H1 (cell line): ENCODE measurements at places on chromosomes 6 and 20. TPM values are rescaled to one million over a fixed set of nuclear protein-coding genes. Genes with fewer than 3 reads are reported as not detected.

Gene C6orf132
- total RNA-seq: 62.2 and 64.0 TPM in 2 replicates

Gene HLA-DQA2
- not detected in 2 replicates for total RNA-seq

Gene SLC32A1
- 0.15 and 0.33 TPM in 2 replicates for total RNA-seq

Gene ARHGAP40
- 0.74 and 0.86 TPM in 2 replicates for total RNA-seq

Gene ENPP5
- total RNA-seq: 7.6 and 7.8 TPM in 2 replicates

Gene AIF1
- 7.5 and 9.8 TPM in 2 replicates for total RNA-seq

Gene GHRH
- total RNA-seq: not detected in 2 replicates

Gene LAMA2
- 3.6 and 3.8 TPM in 2 replicates for total RNA-seq

DNA sequence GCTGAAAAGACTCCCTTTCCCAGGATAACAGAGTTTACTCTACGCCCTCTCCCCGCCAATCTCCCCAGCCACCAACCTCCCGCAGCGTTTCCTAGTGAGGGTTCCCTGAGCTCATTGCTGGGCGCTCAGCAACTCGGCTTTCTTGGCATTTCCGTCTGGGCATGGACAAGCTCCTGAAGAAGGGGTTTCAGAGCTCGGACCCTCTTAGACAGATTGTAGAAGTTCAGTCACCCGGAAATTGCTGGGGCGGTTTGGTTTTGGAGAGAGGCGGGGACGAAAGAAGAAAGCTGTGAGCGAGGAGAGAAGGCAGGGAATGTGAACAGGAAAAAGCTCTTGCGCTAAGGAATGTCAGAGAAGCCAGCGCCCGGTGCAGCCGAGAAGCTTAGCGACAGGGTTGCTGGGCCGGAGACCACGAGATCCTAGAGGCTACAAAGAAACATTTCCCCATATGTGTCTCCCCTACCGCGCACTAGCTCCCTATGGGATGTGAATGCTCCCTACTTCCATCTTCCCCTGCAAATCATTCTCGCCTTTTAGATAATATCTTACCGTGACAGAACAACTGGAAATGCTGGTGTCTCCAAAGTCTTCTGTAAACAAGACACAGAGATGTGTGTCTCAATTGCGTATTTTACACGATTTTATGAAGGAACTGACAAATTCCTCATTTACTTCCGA lies 15.8 kb downstream of the POM121L2 start:
- DNase-seq: no peak
- H3K27ac ChIP-seq: no peak overlapping the region
- peak overlapping the region; percentile 78 for H3K4me3 ChIP-seq
- no peaks in the 10 kb centered on the region for H3K4me1 ChIP-seq

DNA sequence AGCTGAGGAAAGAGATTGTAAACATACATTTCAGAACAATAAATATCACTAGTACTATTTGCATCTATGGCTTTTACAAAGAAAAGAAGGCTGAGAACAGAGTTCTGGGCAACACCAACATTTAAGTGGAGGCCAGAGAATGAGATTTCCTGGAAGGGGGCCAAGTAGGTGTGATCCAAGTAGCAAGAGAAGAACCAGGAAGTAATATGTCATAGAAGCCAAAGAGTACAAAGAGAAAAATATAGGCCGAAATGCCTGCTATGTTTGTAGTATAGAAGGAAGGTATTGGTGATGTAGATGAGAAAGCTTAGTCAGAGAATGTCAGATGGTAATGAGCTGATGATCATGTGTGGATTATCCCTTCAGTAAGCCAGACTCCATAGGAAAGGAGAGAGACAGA lies 94.5 kb downstream of the PERP start:
- no peaks in the 10 kb centered on the region for H3K27me3 ChIP-seq
- no peaks in the 10 kb centered on the region for H3K36me3 ChIP-seq
- no peak overlapping the region for H3K4me3 ChIP-seq

- peak overlapping the region; percentile 71 for H3K4me3 ChIP-seq
- DNase-seq: peak; percentile 84
- H3K27me3 ChIP-seq: peaks cover 87% of the 10 kb centered on the region
- no peaks in the 10 kb centered on the region for H3K36me3 ChIP-seq
Observed at GRCh38 chr20:20366876-20367574, 879 bp upstream of the INSM1 start.

- H3K4me1 ChIP-seq: no peaks in the 10 kb centered on the region
- no peak overlapping the region for H3K4me3 ChIP-seq
- no peak for DNase-seq
- no peak overlapping the region for H3K27ac ChIP-seq
- H3K36me3 ChIP-seq: no peaks in the 10 kb centered on the region
- no peaks in the 10 kb centered on the region for H3K27me3 ChIP-seq
Observed at GRCh38 chr6:113421997-113422396, 435.1 kb upstream of the MARCKS start.

DNA sequence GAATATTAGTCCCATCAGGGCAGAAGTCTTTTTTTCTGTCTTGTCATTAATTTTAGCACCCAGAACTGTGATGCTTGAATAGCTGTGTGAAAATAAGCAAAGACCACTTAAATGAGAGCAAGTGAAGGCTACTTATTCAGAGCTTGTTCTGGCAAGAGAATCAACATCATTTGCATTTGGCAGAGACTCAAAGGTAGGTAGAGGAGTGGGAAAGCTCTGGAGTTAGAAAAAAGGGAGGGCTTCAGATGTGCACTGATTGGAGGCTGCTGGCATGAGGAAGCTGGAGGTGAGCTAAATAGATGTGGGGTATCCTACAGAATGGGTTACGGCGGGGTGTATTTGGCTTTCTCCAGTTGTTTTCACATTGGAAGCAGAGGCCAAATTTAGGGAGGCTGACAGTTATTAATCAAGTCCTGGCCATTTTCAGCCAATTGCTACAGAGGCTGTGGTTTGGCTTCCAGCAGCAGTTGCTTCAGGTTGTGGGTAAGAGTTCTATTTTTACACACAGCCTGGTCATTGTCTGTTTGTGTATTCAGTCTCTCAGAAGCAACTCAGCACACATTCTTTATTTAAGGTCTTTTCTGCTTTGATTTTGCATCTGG lies 254.3 kb downstream of the BTBD3 start:
- DNase-seq: no peak
- H3K27ac ChIP-seq: no peak overlapping the region
- H3K4me1 ChIP-seq: no peaks in the 10 kb centered on the region
- H3K36me3 ChIP-seq: no peaks in the 10 kb centered on the region
- no peaks in the 10 kb centered on the region for H3K27me3 ChIP-seq
- H3K4me3 ChIP-seq: no peak overlapping the region

- no peaks in the 10 kb centered on the region for H3K36me3 ChIP-seq
- no peak overlapping the region for H3K27ac ChIP-seq
- no peaks in the 10 kb centered on the region for H3K4me1 ChIP-seq
- no peak for DNase-seq
Observed at GRCh38 chr20:33159713-33160112, 8.2 kb upstream of the BPIFA2 start.

DNA sequence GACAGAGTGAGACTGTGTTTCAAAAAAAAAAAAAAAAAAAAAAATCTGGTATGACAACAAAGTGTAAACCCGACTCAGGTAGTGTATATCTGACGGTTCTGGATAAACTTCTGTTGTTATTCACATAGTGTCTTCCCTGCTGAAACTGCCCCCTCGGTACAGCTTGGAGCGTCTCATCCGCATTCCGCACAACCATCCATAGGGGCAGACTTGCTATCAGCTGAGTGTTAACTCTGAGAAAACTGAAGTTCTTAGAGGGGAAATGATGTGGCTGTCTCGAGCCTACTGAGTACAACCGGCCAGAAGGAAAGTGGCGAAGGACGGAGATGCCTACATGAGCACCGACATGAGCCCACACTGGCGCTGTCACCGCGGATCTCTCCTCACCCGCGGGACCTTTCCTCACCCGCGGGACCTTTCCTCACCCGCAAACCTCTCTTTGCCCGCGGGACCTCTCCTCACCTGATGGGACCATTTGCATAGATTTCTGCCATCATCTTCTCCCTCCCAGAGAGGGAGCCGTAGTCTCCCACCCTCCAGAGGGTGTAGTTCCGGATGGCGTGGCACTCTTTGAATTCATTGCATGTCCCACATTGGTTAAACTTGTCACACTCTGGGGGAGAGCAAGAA lies 9.8 kb downstream of the CTSZ start:
- no peak for DNase-seq
- no peaks in the 10 kb centered on the region for H3K4me1 ChIP-seq
- H3K4me3 ChIP-seq: no peak overlapping the region
- no peak overlapping the region for H3K27ac ChIP-seq
- no peaks in the 10 kb centered on the region for H3K27me3 ChIP-seq

DNA sequence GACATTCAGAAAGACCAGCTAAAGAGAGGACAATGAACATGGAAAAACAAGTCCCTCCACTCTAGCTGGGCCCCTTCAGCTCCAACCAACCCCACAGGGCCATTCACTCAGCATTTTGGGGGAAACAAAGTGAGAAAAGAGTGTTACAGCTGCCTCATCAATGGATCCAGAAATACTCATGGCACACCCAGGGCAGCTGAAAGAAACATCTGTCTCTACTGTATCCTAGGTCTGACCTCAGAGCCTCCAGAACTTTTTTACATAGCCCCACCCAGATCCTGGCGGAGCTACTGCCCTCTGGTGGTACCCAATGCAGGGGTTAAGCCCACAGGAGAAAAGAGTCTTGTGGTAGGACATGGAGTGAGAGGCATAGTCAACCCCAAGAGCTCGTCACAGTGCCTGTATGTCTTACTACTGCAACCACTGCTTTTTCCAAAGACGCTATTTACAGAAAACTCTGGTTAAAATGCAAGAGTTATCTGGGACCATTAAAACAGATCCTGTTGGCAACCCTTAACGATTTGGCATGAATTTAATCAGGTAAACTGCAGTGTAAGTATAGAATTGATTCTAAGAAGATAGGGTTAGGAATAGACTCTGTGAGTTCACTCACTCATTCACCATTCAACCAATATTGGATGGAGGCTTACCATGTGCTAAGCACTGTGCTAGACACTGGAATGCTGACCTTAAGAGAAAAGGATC lies 37.4 kb upstream of the FAM83C start:
- H3K4me1 ChIP-seq: no peaks in the 10 kb centered on the region
- no peak overlapping the region for H3K4me3 ChIP-seq
- H3K27me3 ChIP-seq: no peaks in the 10 kb centered on the region
- no peak overlapping the region for H3K27ac ChIP-seq

- no peaks in the 10 kb centered on the region for H3K36me3 ChIP-seq
- H3K27me3 ChIP-seq: no peaks in the 10 kb centered on the region; the same call in 1 of the 2 replicates
- no peaks in the 10 kb centered on the region for H3K4me1 ChIP-seq
- DNase-seq: no peak
Observed at GRCh38 chr20:14510341-14510740, 172.9 kb upstream of the FLRT3 start.
